GM18507 (cell line): ENCODE measurements at places on chromosomes 6 and 20.

DNA sequence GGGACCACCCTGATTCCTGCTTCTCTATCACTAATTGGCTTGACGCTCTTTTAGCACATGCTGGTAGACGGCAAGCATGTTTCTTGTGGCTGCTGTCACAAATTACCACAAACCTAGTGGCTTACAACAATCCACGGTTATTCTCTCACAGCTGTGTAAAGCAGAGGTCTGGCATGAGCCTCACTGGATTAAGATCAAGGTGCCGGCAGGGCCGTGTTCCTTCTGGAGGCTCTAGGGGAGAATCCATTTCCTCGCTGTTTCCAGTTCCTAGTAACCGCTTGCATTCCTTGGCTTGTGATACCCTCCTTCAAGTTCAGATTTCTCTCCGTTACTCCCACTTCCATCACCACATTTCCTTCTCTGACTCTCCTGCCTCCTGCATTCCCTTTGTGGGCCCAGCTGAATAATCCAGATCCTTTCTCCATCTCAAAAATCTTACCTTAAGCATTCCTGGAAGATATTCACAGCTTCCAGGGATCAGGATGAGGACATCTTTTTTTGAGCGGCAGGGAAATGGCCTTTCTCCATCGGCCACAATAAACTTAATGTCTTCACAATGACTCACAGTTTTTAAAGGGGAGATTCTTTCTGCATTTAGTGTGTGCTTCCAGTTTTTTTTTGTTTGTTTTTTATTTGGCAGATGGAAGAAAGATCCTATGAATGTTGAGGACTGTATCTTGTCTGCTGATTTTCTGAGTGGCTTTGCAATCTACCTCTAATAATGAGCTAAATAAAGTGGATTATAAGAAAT lies 39.9 kb downstream of the BMP6 start:
- DNase-seq, result no peak

- DNase-seq, result no peak
These were observed 15.1 kb downstream of the BRD2 start for GRCh38 chr6:32983493-32983848.

- DNase-seq, result no peak
These were observed 171.8 kb upstream of the COL21A1 start for GRCh38 chr6:56419191-56419590.

DNA sequence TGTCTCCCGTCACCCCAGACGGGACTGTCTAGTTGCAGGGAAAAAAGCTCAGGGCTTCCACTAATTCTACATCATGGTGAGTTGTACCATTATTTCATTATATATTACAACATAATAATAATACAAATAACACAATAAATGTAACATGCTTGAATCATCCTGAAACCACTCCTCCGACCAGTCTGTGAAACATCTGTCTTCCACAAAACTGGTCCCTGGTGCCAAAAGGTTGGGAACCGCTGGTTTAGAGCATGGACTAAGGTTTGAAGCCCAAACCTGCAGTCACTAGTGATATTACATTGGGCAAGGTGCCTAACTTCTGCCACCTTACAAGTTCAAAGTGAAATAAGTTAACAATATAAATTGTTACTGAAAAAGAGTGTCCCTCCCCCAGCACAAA lies 175.7 kb downstream of the PDE10A start:
- DNase-seq, result no peak

- DNase-seq, result no peak
These were observed 109.9 kb downstream of the UTRN start for GRCh38 chr6:144395014-144395413.

GRCh38 chr20:52789716-52790115 lies 182.4 kb upstream of the TSHZ2 start:
- DNase-seq, result no peak

DNA sequence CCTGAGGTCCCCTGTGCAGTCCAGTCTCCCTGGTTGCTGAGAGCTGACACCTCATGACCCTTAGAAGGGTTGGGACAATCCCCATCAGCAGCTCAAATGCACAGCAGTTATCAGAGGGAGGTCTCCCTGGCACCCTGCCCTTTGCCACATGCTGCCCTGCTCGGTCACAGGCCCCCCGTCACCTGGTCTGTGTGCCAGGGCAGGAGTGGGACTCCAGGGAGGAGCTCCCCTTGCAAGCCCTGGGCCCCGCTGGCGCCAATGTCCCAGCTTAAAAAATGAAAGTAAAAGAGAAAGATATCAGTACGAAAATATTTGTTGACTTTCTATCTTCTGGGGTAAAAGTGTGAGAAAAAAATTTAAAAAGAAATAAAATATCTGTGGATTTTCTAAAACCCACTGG lies 68.1 kb upstream of the SLC22A16 start:
- no peak for DNase-seq

GRCh38 chr6:167238694-167239467 lies 52.2 kb upstream of the UNC93A start:
- no peak for DNase-seq

GRCh38 chr6:46998436-46999017 lies 43.6 kb downstream of the ADGRF1 start:
- DNase-seq, result no peak

DNA sequence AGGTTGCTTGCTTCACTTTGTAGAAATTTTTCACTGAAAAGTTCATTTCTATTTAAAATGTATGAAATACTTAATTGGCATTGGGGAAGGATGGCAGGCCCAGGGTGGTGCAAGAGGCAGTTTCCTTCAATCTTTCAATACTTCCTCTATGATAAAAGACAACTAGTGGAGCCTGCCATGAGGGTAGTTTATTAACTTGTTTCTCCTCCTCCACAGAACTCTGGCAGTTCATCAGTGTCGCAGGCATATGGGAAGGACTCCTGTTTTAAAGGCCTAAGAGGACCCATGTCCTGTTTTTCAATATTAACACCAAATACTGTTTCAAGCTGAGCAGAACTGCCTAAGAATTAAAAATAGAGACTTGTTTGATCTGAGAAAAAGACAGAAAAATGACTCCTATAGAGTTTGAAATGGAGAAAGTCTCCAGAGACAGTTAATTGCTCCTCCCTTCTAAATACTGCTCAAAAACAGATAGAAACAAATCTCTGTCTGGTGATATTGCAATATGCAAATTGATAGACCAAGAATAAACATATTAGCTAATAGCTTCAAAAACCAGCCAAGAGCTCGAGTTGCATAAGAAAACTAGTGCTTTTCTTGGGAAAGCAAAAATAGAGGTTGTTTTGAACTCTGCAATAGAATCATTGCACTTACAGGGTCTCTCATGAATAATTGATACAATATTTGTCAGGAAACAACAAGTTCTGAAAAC lies 665.7 kb upstream of the SLC35B3 start:
- no peak for DNase-seq

- DNase-seq, result no peak
These were observed 60.7 kb downstream of the SYNJ2 start for GRCh38 chr6:158042245-158042798.

DNA sequence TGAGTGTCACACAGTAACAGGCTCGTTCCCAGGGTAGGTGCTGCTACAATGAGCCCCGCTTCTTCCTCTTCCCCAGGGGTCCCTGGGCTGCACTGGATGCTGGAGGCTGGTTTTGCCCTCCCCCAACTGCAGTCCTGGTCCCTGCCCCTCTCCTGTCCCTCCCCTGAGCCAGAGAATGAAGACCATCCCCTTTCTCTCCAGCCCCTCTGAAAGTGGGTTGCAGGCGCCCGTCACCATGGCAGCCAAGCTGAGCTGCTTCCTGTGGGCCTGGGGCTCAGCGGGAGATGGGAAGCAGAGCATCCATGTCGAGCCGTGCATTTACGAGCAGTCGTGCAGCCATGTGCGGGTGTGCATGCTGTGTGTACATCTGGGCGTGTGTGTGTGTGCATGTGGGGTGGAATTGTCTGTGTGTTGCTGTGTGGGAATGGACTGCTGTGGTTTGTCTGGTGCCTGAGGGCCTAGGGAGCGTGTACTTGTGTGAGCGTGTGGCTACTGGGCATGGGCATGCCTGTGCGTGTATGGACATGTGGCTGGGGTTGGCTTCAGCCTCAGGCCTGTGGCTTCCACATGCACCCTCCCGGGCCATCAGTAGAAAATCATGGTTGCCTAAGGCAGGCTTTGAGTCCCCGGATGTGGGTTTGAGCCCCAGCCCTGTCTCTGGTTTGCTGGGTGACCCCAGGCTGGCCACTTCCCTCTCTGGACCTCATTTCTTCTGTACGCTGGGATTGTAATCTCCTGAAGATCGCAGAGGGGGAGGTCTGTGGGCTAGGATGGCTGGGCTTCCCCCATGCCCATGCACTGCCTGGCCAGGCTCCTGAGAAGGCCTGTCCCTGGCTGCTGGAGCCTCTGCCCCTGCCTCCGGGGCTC lies 48.8 kb downstream of the SRC start:
- no peak for DNase-seq

GRCh38 chr20:49385465-49385864 lies 97.0 kb downstream of the KCNB1 start:
- no peak for DNase-seq

DNA sequence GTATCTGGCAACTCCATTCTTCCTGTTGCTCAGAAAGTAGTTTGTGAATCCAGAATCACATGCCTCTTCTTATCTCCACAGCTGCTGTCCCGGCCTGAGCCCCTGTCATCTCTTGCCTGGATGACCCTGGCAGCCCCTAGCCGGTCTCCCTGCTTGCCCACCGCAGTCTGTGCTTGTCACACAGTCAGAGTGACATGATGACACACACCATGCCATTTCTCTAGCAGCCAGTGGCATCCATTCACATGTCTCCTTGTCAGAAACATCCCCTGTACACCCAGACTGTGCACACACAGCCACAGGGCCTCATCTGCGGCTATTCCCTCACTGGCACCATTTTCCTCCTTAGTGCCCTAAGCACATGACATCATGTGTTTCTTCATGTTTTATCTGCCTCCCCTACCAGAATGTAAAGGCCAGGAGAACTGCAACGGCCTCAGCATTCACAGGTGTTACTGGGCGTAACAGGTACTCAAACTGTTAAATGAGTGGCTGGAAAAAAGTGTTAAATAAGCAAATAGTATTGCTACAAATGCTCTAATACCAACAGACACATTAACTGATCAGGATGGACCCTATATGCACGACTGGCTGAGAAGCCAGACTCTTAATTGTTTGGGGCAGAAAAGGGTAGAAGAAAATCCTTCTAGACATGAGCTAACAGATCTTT lies 9.6 kb downstream of the ABHD12 start:
- DNase-seq, result no peak

- no peak for DNase-seq
These were observed 7.9 kb upstream of the CHRNA4 start for GRCh38 chr20:63369024-63369530.

- DNase-seq, result no peak
These were observed 145.1 kb downstream of the RIMS1 start for GRCh38 chr6:72031471-72031870.

DNA sequence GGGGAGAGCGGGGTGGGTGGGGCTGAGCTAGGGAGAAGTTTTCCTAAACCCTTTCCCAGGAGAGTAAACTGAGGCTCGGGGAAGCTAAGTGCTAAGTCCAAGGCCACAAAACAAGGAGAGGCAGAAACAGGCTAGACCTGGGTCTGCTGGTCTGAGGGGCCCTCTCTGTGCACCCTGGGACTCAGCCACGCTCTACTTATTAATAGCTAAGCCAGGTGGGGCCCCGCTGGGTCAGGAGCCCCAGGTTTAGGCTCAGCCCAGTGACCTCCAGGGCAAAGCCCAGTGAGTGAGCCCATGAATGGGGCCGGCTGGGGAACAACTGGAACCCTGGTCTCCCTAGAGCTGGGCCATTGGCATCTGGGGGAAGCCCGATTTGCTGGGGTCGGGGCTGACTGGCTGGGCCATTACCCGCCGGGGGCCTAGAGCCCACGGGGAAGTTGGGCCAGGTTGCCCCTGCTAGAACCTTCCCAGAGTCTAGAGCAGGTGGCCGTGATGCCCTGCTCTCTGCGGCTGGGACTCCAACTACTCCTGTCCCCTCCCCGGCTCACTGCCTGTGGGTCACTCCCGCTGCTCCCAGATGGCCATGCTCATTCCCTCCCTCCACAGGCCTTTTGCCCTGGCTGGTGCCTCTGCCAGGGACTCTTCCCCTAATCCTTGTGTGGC lies 24.1 kb upstream of the NOL4L start:
- DNase-seq, result no peak

DNA sequence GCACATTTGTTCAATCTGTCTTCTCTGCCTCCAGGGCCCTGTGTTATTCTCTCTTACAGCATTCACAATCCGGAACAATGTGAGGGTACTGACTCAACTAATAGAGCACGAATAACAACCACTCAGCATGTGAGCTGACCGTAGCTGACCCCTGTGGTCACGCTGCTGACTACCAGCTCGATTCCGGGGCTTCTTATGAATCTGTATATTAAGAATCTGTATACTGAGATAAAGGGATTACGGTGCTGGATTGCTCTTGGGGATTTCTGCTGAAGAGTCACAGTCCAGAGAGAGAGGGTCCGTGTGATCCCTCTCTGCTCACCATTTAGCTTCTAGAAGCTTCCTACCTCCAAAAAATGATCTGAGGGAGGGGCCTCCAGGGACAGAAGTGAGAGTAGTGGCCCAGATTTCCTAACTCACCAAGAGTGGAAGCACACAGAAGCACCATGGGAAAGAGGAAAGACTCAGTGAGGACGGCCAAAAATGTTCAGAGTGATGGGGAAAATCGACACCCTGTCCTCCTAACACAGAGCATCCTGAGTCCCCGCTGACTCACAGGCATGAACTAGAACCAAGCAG lies 156.2 kb downstream of the THBS2 start:
- DNase-seq, result no peak

DNA sequence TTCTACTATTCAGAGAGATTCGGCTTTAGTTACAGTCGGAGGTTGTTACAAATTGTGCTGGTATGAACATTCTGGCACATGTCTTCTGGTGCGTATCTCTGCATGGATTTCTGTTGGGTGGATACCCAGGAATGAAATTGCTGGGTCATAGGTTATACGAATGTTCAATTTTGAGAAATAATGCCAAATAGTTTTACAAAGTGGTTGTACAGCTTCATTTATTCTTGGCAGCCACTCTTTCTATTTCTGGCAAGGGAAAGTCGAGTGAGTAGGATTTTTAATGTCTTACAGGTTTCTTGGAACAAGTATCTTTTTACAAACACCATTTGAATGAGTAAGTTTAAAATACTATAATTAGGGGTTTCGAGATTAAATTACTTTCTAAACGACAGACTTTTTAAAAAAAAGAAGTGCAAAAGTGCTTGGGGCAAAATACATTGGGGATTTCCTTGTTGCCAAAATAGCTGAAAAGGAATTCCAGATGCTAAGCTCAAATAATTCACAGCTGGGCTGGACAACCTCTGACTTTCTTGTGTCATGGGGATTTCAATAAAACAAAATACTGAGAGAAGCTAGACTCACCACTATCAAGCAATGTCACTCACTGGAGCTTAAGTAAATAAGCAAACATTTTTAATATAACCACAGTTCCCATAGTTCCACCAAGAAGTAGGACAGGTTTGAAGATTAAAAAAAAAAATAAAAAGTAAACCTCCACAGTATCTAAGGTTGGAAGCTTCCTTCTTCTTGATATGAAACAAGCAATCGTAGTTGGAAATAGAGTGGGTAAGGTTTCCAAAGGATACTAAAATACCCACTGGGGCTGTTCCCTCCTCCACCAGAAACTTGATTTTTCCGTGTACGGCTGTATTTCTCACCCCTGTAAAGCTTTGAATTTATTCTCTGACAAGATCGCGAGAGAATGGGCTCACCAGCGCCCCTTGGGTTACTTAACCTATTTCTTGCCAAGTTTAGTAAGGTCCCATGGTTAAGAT lies 21.6 kb upstream of the GFOD1 start:
- no peak for DNase-seq
